ENCODE measurements at places on chromosomes 3 and 15.
A peak's percentile ranks its signal among the peaks of the same experiment; 100 is the strongest.

GRCh38 chr3:141126661-141127343 is 75.7 kb downstream of the SPSB4 start:
- no peak for DNase-seq

GRCh38 chr15:76107169-76107568 is 47.4 kb downstream of the TMEM266 start:
- DNase-seq: no peak

- peak; percentile 67 for DNase-seq
Measured at GRCh38 chr3:197750858-197751737, 1.4 kb downstream of the FYTTD1 start.

- DNase-seq: no peak
Measured at GRCh38 chr3:139235192-139235591, 108.6 kb upstream of the MRPS22 start.

DNA sequence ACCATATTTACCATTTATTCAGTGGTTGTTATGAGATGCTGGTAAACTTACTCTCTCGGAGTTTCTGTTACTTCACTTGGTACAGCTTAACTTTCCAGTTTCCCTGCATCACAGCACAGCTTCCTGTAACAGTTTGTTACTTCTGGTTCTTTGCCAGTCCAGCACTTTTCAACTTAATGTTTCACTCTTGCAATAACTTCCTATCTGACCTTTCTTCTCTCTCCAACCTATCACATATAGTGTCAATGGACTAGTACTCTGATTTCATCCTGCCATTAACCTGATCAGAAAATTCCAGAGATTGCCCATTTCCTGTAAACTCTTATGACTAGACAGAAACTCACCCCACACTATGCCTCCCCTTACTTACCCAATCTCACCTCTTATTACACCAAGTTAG is 3.9 kb upstream of the ATP11B start:
- DNase-seq: no peak
